ENCODE measurements at places on chromosomes 5 and 9.

DNA sequence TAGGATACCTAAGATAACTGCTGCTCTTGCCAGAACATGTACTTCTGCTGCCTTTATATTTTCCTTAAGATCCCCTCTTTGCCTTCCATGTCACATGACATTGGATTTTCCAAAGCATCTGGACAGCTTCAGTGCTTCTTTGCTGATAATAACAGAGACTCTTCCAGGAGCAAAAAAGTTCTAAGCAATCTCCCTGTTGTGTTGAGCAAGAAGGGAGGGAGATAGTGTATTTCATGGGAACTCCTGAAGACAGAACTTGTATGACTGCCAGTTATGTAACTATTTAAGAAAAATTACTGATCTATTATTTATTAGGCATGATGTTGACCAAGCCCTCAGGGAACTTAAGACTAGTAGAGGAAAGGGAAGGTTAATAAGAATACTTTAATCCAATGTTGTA, 454.7 kb downstream of the SPATA31D1 start:
- no peak for DNase-seq

- DNase-seq: no peak
Observed at GRCh38 chr9:69249337-69249736, 75.3 kb downstream of the TJP2 start.

- DNase-seq: no peak
Observed at GRCh38 chr9:98333703-98334582, 78.5 kb upstream of the TBC1D2 start.

DNA sequence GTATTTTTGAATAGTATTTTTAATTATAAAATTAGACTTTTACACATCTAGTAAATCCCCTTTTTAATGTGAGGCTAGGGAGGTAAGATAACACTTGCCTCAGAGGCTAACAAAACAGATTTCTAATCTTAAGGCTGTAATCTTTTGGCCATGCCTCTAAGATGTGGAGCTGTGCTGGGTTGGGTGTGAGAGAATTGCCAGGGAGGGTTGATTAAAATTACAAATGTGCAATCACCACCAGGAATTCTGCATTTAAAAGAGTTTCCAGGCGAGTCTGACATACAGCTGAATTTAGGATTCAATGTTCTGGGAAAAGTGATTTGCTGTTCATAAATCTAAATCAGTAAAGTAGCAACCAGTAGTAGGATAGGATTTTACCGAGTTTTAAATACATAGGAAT, 73.3 kb downstream of the NUDT12 start:
- no peak for DNase-seq

- no peak for DNase-seq
Observed at GRCh38 chr5:171307789-171308452, 1.1 kb upstream of the TLX3 start.

- peak; percentile 16 for DNase-seq
Observed at GRCh38 chr9:78031444-78031892, at the start of gene GNAQ. GNAQ (minus strand) TSS chr9:78031811; CDS start chr9:78031235, 576 bp downstream.

DNA sequence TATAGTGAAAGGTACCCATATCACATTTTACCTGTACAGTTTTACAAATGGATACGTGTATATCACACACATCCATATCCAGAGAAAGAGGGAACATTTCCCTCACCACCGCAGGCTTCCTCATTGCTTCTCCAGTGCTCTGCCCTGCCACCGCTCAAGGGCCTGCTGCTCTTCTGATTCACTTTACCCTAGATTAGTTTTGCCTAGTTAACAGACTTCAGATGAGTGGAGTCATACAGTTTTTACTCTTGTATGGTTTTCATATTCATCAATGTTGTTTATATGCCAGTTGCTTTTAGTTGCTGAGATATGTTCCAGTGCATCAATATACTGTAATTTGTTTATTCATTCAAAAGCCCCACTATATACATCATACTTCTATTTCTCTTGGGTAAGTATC, 53.9 kb upstream of the POMT1 start:
- DNase-seq: no peak

GRCh38 chr5:16603701-16604100, 13.1 kb downstream of the RETREG1 start:
- DNase-seq: no peak

DNA sequence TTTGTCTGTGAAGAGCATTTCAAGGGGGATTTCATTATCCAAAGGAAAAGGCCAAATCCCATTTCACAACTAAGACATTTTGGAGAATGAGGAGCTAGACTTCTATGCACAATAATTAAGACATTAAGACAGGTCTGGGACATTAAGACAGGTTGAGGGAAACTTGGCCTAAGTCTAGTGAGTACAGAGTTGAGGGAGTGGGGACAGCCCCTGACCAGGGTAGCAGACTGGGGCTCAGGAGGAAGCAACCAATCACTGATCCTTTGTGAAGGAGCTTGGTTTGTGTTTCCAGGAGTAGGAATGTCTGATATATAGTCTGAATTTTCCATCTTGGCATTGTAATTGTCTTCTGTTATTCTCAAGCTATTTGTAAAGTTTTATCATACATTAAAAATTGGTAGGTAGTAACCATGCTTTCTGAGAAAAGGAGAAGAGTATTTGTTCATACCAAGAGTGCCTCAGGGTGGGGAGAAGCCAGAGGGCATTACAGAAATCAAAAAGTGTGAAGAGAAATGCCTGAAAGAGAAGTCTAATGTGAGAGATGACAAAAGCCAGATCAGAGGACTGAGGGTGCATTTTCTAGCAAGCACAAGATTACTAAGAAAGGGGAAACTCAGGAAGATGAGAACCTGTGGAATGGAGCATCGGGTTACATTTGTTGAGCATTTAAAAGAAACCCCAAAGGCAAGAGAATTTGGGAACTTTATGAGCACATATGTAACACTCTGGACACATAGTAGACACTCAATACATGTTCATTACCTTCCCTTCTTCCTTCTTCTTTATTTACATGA, 189.3 kb upstream of the PIK3R1 start:
- DNase-seq: no peak

GRCh38 chr9:4375424-4376200, 75.7 kb upstream of the GLIS3 start:
- DNase-seq: no peak

GRCh38 chr5:112848116-112848811, 12.8 kb upstream of the SRP19 start:
- DNase-seq: no peak

GRCh38 chr9:3857673-3858072, 331.9 kb upstream of the RFX3 start:
- no peak for DNase-seq

GRCh38 chr5:142703153-142703552, 17.3 kb upstream of the FGF1 start:
- DNase-seq: no peak

DNA sequence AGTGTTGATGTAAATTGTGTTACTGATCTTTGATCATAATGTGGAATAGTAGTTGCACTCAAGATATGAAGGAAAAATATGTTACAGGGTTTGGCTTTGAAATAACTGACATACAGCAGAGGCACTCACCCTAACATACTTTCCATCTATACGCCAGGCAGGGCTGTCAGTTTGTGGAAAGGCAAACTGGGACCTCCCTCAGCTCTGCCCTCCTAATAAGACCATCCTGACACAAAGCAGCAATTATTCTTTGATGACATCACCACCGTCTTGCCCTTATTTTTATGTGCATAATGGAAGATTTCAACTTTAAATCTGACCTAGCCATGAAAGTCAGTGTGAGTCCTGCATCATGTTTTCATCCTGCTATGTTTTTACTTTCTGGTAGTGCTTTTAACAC, 42.9 kb downstream of the ITGA1 start:
- DNase-seq: no peak

DNA sequence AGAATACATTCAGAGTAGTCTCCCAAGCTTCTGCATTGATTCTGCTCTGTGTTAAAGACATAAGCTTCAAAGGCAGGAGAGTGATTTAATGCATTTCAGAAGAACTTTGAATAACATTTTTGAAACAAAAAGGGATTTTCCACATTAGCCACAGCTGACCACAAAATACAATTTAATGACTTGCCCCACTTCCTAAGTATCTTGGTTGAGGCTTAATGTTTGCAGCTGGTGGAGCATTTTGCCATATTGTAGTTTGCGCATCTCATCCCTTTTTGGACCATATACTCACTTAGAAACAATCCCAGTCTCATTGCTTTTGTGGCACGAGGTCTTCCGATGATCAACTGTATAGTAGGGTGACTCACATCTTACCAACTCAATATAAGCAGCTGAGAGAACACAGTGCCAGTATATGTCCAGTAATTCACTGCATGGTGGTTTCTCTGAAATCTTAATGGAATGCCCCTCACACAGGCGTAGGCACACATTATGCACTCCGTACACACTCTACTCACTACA, 455.8 kb upstream of the PTGER4 start:
- no peak for DNase-seq

- peak; percentile 18 for DNase-seq
Observed at GRCh38 chr5:912280-913091, 19.8 kb downstream of the TRIP13 start.

- DNase-seq: no peak
Observed at GRCh38 chr5:82719368-82719767, 357.8 kb downstream of the TMEM167A start.

DNA sequence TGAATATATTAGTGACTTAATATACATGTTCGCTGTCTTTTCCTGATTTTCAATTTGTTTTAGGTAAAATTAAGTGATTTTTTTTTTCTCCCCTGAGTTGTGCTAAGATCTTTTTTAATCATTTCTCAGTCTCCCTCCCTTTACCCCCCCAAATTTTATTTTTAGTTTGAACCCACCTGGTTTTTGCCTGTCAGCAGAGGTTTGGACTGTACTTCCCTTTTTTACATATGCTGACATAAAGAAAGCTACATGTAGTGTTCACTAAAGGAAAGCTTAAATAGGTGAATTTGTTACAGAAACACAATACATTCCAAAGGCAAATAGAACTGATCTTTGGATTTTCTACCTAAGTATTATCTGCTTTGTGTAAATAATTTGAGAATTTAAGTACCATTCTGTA, 82.2 kb downstream of the IPO11 start:
- no peak for DNase-seq

- no peak for DNase-seq
Observed at GRCh38 chr5:132202711-132203463, 24.8 kb downstream of the P4HA2 start.

- DNase-seq: no peak
Observed at GRCh38 chr5:137734962-137735554, 831 bp downstream of the KLHL3 start.

GRCh38 chr9:32483343-32483742, 42.7 kb downstream of the RIGI start:
- no peak for DNase-seq

- DNase-seq: peak; percentile 54
Observed at GRCh38 chr9:127783111-127784008, 2.5 kb upstream of the CDK9 start.

DNA sequence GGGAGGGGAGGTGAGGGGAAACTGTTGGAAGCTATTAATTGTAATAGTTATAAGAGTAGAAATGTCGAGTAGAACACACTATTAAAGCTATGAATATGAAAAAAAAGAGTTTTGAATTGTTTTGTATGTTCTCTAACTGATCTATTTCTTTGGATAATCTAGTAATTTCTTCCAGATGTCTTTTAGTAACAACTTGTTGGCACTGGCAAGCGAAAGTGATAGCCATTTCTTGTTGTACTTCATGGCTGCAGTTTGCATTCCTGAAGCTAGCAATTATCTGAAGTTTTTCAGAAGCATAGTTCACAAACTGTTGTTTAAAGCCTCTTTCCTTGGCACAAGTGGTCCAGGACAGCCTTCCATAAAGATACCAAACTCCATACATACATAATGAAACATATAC, 49.4 kb upstream of the SPATA31C2 start:
- DNase-seq: no peak

DNA sequence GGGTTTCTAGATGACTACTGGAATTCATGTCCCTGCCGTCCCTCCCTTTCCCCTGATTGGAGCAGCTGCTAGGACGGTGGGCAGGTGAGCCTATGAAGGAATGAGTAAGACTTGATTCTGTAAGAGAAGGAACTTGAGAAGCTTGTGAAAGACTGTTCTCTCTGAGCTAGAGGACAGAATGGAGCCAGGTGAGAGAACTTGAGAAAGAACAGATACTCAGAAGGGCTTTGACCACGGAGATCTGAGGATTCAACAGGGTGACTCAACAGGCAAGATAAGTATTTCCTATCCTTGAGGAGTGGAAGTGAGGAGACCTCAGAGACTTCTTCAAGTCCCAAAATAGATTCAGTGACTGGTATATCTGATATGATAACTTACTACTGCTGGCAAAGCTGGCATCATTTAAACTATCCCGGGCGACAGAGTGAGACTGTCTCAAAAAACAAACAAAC, 41.9 kb downstream of the HSDL2 start:
- no peak for DNase-seq

DNA sequence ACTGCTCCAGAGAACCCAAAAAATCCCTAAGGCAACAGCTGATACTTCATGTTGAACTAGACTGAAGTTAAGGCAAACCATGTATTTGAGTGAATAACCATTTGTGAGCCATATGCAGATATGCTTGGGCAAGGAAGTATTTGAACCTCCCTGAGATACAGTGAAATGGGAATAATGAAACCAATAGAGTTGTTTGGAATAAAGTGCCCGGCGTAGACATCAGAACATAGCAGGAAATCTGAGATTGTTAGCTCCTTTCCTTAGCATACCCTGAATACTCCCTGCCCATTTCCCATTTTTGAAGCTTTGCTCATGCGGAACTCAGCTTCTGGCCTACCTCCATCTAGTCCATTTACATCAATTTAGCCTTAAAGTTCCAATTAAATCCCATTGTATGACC, 611.9 kb downstream of the EFNA5 start:
- DNase-seq: no peak

DNA sequence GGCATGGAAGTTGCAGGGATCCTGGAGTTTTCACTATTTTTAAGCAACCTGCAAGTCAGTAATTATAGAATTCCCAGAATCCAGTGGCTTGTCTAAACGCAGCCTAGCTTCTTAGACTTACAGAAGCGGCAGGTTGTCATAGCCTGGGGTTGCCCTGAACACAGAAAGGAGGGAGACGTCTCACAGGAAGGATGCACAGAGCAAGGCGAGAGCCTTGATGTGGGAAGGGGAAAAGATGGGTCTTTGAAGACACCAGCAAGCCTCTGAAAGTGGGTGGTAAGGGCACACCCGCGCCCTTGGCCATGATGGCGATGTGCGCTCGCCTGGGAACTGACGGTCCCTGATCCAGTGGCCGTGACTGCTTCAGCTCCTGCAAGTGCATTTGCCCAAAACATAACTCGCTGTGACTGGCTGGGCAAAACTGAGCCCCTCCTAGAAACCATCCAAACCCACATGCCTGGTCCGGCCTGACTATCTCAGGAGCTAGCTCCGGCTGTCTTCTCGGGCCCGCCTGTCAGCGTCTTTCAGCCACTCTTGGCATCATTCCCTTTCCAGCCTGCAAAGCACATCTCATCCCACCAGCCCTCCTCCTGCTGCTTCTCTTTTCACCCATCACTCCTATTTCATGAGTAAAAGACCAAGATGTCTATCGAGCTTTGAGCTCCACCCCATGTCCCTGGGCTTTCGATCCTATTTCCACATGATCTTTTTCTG, 17.1 kb downstream of the FBP1 start:
- DNase-seq: no peak
